T follicular helper cell (primary cell): ENCODE measurements at places on chromosomes 12 and 14.
A peak's percentile ranks its signal among the peaks of the same experiment; 100 is the strongest.

- no peak for DNase-seq
Observed at GRCh38 chr12:105336411-105336810, 5.9 kb downstream of the C12orf75 start.

GRCh38 chr12:2283916-2284315 is 231.1 kb downstream of the CACNA1C start:
- no peak for DNase-seq

DNA sequence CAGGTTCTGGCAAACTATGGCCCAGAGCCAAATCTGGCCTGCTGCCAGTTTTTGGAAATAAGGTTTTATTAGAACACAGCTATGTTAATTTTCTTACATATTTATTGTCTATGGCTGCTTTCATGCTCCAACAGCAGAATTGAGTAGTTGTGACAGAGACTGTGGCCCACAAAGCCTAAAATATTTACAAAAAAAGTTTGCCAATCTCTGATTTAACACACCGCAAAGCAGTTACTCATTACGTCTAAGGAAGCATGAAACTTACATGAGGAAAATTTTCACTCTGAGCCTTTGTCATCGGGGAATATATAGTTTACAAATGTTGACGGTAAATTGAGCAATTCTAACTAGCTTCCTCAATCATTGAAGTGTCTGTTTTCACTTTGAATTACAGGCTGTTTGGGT is 96.5 kb downstream of the UNC79 start:
- no peak for DNase-seq

DNA sequence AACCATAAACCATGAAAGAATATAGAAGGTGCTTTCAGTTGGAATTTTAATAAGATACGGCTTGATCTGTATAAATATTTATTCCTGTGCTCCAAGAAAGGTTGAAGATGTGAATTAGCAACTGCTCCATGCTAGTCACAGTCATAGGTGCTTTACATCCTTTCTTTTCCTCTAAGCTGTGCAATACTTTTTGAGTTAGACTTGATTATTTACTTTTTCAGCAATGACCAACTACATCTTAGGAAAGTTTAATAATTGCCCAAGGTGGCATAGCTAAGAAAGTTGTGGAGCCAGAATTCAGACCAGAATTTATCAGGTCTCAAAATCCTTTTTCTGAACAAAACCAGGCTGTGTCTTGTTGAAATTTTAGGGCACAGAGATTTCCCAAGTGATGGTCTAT is 13.7 kb downstream of the TRHDE start:
- DNase-seq, result no peak

DNA sequence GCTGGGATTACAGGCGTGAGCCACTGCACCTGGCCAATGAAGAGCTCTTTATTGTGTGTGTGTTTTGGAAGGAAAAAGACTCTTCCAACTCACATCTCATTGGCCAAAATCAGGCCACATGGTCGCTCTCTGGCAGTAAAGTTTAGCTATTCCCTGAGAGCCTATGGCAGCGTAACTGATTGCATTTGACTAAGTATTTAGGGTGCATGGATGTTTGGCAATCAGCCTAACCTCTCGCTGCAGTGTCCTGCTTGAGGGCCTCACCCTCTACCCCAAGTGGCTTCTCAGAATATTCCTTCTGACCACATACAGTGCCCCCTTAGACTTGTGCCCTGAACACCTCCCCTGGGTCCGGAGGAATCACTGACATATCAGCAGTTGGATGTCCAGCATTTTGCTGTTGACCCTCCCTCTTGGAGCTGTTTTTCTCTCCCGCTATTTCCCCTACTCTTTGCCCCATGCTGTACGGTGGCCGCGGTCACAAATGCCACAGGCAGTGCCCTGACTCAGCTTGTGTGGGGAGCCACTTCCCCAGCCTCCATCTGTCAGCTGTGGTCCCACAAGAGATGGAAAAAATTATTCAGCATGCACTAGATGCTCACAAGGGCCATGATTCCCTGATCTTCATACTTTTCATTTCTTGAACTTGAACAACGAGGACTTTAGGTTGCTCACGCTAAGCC is 9.5 kb downstream of the PHETA1 start:
- DNase-seq, result no peak

GRCh38 chr12:33041562-33041961 is 145.0 kb upstream of the PKP2 start:
- no peak for DNase-seq

DNA sequence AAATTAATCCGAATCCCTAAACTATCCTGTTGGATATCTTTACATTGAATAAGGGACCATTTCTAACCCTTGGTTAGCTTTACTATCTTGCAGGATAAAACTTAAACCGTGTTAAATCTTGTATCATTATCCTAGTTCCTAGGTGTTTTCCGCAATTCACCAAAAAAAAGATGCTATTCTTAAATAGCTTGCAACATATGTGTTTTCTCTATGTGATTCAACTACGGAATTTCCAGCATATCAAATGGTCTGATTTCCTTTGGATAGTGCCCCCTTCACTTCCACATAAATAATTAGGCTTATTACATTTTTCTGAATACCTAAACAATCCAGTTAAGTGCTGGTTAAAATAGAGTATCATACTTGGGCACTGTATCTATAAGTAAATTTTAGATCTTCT is 130.3 kb downstream of the ITPR2 start:
- DNase-seq, result no peak

GRCh38 chr14:56814969-56815700 is 4.9 kb upstream of the OTX2 start:
- no peak for DNase-seq

GRCh38 chr12:44812062-44812461 is 64.1 kb downstream of the NELL2 start:
- DNase-seq, result peak; percentile 28

GRCh38 chr14:101083564-101084435 is 180.3 kb upstream of the RTL1 start:
- no peak for DNase-seq
